ENCODE measurements at places on chromosomes 3 and 15.
A peak's percentile ranks its signal among the peaks of the same experiment; 100 is the strongest.

GRCh38 chr15:39144613-39145499 lies 436.0 kb upstream of the THBS1 start:
- DNase-seq = no peak

DNA sequence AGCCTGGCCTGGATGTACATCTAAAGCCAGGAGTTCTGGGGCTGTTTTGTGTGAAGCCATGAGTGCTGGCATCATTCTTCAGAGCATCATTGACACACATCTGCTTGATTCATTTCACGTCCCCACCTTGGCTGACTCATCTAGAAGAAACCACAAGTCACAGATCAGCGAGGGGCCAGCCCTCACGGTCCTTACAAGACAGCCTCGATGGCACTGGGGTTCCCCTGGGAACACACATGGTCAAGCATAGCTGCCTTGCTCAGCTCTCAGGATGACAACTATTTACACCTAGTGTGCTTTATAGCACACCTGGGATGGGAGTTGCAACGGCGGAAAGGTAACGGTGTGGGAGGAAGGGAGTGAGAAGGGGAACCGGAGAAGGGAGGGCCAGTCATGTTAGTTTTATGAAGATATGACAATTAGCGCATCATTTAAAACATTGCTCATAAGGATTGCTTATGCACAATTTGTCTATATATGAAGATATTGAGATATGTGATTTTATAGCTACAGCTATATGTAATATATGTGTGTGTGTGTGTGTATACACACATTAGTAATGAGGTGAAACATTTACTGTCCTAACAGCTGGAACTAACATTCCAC lies 227.1 kb downstream of the RPLP1 start:
- no peak for DNase-seq

- DNase-seq = peak; percentile 11
Observed at GRCh38 chr3:99854756-99855298, 37.2 kb downstream of the CMSS1 start.

GRCh38 chr3:140914384-140914945 lies 27.2 kb upstream of the SLC25A36 start:
- DNase-seq = no peak

DNA sequence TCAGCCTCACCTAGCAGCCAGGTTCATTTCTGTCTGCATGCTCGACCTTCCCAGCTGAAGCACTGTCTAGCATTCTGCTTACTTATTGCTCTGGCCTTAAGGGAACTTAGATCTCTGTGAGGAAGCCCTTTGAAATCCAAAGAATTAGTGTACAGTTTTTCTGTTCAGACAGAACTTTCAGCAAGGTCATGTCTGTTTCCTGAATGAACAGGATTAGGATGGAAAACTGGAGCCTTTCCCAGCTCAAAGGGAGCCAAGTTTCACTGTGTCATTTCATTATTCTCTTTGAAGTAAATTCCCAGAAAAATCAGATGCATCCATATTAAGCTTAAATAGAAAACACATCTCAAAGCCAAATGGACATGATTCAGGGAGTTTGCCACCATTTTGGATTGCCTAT lies 457.3 kb upstream of the KCNMB2 start:
- DNase-seq = no peak

DNA sequence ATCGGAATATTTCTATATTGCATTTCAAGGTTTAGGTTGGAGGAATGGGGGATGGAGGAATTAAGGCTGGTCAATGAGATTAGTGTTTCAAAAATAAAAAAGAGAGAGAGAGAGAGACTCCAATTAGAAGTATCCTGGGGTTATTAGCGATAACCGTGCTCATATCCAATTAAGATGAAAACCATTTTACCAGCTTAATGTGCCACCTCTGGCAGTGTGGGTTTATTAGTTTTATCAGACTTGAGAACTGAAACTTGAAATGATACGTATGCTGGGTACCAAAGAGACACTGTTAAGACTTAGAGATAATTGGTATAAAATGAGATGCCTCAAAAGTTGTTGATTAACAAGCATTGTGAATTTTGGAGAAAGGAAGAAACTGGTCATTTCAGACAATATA lies 251.5 kb upstream of the NR2F2 start:
- no peak for DNase-seq

DNA sequence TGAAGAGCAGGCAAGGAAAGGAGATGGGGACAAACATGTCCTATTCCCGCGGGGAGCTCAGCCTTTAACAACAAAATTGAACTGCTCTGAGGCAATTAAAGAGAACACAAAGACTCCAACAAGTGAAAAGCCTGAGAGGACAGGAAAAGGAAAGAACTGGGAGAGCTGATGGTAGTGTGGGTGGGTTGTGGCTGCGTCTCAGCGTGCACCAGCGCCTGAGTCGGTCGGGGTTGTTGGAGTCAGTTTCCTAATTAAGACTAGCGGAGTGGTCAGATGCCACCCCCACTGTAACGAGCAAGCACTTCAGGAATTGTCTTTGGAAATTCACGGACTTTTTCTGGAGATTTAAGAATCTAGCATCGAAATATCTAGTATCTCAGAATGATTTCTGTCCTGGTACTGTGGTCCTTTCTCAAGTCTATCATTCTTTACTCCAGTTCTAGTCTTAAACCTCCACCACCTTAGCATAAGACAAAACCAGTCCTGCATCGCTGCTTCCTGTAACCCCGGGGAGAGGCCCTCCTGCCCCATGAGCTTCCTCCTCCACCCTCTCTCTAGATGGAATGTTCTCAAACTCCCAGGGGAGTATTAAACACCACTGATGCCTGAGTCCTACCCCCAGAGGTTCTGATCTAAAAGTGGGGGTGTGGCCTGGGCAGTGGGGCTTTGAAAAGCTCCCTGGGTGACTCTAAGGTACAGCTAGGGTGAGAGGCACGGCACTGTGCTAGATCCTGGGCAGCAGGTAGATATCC lies 104.0 kb downstream of the CYP19A1 start:
- DNase-seq = peak; percentile 49

DNA sequence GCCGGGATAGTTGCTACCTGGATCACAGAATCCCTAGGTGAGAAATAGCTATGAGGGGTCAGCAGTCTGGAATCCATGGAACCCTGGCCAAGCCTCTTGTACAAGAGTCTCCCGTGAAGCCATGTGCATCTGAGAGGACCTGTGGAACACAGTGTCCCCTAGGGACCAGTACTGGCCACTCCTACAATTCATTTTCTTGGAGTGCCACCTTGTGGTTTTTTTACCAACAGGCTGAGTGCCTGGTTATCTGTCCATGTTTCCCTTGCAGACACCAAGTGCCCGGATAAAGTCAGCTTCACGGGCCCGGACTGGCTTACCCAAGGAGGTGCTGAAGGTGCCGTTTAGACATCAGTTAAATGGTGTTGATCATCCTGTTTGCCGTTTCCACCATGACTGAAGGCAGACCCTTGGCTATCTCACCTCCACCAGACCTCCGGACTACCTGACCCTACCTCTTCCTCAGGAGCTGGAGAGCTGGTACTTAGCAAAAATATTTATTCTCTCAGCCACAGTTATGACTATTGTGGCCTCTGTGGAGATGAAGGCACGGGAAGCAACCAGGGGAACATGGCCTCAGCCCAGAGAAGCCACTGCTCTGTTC lies 93.9 kb downstream of the RBPMS2 start:
- peak; percentile 72 for DNase-seq

DNA sequence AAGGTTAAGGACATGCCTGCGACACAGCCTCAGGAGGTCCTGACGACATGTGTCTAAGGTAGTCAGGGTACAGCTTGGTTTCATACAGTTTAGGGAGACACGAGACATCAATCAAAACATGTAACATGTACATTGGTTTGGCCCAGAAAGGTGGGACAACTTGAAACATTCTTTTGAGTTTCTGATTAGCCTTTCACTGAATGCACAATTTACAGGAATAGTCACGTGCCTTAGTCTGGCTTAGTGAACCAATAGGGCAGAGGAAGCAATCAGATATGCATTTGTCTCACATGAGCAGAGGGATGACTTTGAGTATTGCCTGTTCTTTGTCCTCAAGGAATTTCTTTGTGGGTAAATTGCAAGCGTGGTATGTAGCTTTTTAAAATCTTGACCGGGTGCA lies 24.5 kb upstream of the HDAC11 start:
- DNase-seq = no peak

DNA sequence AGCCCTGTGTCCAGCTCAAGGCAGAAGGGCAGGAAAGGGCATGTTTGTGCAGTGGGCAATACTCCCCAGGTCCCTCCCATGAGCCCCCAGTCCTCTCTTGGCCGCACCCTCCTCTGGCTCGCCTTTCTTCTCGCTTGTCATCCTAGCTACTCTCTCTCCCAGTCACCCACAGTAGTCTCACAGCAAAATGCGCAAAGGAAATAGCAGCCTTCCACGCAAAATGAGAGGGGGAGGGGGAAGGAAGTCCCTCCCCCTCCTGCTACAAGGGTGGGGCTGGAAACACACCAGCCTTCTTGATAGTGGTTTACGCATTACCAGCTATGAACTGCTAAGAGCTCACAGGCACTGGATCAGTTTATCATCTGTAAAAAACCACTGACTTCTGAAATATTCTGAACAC lies 83.8 kb downstream of the GADL1 start:
- no peak for DNase-seq

GRCh38 chr15:87604857-87605446 lies 651.6 kb downstream of the NTRK3 start:
- peak; percentile 52 for DNase-seq

- no peak for DNase-seq
Observed at GRCh38 chr15:99321468-99321867, 70.2 kb downstream of the LRRC28 start.

DNA sequence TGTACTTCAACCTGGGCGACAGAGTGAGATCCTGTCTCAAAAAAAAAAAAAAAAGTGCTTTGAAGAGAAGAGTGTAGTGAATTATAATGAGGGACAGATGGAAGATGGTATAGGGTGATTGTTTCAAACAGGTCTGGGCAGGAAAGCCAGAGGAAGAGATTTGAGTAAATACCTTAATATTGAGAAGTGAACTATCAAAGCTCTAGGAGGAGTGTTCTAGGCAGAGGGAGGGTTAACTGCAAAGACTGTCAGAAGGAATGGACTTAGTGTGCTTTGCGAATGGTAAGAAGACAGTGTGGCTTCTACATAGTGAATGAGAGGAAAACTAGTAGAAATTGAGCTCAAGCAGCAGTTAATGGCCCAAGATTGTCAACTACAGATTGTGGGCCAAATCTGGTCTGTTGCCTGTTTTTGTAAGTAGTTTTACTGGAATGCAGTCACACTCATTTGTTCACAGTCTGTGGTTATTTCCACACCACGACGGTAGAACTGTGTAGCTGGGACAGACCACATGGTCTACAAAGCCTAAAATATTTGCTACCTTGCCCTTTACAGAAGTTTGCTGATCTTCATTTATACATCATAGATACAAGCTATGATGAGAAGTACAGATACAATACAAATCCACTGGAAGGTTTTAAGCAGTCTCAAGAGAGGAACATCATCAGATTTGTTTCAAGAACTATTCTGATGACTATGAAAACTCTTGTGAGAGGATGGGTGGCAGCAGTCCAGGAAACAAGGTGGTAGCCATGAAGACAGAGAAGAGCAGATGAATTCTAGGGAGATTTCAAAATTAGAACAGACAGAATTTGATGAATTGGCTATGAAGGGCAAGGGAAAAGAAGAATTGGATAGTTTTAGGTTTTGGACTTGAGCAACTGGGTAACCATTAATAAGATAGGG lies 16.5 kb upstream of the USP50 start:
- no peak for DNase-seq

DNA sequence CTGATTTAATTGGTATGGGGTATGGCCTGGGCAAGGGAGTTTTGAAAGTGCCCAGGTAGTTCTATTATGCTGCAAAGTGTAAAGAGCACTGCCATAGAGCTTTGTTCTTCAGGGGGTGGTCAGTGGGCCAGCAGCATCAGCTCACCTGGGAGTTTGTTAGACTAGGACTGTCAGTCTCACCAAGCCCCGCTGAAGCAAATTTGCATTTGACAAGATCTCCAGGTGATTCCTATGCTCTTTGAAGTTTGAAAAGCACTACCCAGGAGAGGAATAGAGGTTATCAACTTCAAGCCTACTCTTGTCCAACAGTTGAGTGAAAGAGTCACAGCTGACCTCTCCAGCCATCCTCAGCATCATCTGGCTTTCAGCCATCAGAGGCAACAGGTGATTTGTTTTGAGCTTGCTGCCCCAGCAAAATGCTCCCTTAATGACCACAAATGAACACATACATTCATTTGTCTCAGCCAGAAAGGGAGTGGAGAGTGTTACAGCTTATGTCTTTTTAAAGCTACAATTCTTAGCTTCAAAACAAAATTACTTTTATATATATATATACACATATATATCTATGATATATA lies 8.0 kb downstream of the ZSCAN2 start:
- DNase-seq = no peak

DNA sequence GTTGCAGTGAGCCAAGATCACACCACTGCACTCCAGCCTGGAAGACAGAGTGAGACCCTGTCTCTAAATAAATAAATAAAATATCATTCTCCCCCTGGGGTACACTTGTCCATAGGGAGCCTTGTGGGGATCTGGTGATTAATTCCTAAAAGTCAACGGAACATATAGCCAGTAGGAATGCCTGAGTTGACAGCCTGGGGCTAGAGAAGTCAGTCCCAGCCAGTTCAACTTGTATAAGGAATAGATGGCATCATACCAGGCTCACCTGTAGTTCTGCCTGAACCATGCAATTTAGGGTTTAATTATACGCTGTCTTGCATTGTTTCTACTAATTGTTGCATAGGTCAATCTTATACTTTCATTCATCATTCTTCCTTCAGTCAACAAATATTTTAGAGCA lies 5.9 kb upstream of the BOC start:
- no peak for DNase-seq

DNA sequence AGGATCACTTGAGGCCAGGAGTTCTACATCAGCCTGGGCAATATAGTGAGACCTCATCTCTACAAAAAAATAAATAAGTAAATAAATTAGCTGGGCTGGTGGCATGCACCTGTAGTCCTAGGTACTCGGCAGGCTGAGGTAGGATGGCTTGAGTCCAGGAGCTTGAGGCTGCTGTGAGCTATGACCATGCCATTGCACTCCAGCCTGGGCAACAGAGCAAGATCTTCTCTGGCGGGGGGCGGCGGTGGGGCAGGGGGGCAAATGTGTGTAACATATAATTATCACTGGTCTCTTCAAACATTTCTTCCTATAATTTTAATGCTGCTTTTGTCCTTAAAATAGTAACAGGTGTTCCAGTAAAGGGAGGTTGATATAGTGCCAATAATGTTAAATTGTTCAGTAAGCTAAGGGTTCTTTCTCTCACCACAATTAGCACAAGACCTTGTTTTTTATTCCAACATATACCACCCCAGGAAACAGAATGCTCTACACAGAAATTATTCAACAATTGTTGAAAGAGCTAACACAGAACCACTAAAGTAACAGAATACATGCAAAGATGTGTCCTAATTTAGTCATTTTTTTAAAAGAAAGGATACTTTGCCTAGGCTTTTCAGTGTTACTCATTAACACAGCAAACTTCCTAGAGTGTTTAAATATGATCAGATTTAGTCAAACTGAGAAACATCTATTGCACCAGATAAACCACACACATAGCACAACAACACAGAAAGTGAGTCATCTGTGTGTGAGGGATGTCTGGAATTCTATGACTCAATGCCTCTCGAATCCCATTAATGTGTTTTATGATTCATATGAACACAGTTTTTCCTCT lies 29.1 kb downstream of the ANKRD28 start:
- no peak for DNase-seq

- DNase-seq = no peak
Observed at GRCh38 chr15:57883701-57884100, 177.2 kb downstream of the POLR2M start.
